GM13977 (cell line): ENCODE measurements at places on chromosomes 5 and 9.

GRCh38 chr9:113397203-113397631 is 3.9 kb downstream of the ALAD start:
- no peak for DNase-seq

- DNase-seq: no peak
Observed at GRCh38 chr5:334903-335739, 13.6 kb downstream of the AHRR start.

- no peak for DNase-seq
Observed at GRCh38 chr5:77649776-77650175, 11.3 kb upstream of the OTP start.

DNA sequence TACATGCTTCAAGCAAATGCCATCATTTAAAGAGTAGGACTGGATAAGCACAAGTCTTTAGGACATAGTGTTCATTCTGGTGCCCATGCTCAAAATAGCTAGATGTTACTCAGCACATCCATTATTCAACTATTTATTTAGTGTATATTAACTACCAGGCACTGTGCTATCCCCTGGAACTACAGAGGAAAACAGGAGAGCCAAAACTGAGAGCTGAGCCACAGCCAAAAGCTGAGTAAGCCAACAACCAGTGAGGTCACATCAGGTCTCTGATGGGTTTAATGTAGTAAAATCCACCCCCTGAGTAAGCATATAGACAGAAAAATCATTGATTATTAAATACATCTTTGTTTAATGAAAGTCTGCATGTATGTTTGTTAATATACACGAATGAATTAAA is 469.3 kb upstream of the DMAC1 start:
- DNase-seq: no peak

- DNase-seq: no peak
Observed at GRCh38 chr5:2658447-2658846, 93.0 kb downstream of the IRX2 start.

DNA sequence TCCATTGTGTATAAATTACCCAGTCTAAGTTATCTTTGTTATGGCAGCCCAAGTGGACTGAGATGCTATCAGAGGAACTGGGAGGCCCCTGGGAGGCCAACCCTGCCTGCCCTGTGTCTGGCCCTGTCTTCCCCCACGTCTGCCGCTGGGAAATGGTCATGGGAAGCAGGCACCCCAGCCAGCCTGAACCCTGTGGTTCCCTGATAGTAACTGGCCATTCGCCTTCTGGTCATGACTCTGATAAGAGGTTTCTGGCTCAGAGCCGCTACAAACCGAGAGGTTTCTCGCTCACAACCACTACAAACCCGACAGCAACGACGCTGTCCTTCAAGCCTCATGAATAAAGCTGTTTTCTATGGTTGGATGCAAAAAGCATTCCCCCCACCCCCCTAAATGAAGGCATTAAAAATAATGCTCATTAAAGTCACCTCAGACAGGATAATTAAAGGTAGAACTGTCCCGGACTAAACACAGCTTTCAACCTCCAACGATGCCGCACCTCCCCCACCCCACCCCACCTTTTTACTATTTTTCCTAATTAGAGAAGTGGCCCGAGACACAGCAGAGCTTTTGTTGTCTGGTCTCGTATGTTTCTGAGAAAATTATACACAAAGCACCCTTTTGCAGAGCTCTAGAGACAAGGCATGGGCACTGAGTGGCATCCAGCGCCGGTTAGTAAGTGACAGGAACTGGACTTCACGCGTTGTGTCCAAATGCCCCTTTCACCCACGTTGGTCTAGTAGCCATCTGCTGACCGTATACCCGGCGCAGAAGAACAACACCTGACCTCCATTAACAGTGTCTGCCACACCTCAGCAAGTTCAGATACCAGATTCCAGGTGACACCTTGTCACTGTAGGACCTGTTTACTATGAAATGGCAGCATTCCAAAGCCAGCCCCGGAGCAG is 140.8 kb downstream of the COL23A1 start:
- no peak for DNase-seq

GRCh38 chr9:13083366-13083765 is 196.1 kb downstream of the MPDZ start:
- no peak for DNase-seq

GRCh38 chr5:52063186-52063585 is 679.9 kb downstream of the ISL1 start:
- no peak for DNase-seq

GRCh38 chr5:305050-305449 is 16.5 kb upstream of the AHRR start:
- DNase-seq: no peak

DNA sequence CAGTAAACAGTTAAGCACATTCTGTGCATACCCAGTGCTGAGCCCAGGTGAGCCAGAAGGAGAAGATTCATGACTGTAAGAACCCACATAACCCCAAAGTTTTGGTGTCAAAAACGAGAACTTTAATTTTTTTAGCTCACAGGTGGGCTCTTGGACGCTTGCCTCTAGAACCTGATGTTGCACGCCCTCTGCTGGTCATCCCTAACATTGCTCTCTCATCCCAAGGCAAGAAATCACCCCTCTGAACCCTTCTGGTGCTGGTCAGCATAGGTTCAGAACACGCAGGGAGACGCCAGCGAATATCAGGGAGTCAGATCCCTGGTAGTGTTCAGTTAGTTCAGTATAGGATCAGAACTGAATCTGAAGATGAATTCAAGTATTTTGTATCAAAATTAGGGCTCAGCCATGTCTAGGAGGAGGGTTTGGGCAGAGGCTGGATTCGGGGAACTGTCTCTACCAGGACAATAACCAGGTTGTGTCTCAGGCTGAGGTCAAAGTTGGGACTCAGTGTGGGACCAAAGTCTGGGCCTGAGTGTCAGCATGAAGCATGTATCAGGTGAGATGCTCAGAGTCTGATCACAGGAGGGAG is 4.1 kb upstream of the DNAJB5 start:
- peak; percentile 45 for DNase-seq

DNA sequence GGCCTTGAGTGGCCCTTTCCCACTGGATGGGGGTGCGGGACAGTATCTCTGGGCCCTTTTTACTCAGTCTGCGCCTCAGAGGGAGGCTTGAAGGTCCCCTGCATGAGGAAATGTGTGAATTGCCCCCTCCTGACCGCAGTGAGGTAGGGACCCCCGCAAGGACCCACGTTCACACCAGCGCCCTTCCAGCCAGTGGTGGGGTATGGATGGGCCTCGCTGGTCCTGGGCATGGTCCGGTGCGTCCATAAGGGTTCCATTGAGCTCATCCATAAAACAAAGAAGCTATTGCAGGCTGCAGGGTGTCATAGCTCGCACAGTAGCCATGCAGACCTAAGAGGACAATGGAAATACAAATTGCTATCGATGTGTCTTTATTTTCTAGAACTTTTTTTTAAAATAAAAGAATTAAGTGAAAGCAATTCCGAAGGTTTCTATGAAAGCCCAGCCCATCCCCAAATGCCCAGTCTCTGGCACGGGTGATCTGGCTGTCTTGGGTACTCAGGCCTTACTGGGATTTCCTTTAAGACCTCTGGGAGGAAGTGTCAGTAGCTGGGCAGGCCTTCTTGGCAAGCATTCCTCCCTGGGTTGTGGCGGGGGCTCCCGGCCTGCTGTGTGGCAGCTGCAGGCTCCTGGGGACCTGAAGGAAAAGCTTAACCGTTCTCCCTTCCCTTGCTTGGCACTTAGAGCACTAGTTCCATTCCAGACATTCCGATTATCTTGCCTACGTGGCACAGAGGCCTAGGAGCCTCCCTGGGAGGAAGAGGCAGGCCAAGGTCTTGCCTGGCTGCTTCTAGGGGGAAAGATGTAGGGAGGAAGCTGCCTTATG is 1.5 kb upstream of the SEMA5A start:
- no peak for DNase-seq

DNA sequence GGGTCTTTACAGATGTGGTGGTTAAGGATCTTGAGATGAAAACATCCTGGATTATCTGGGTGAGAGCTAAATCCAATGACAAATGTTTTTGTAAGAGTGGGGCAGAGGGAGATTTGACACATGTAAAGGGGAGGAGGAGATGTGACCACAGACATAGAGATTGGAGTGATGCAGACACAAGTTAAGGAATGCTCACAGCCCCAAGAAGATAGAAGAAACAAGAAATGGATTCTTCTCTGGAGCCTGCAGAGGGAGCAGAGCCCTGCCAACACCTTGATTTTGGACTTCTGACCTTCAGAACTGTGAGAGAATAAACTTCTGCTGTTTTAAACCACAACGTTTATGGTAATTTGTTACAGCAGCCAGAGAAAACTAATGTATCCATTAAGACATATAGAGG is 21.7 kb downstream of the ITGA2 start:
- no peak for DNase-seq

DNA sequence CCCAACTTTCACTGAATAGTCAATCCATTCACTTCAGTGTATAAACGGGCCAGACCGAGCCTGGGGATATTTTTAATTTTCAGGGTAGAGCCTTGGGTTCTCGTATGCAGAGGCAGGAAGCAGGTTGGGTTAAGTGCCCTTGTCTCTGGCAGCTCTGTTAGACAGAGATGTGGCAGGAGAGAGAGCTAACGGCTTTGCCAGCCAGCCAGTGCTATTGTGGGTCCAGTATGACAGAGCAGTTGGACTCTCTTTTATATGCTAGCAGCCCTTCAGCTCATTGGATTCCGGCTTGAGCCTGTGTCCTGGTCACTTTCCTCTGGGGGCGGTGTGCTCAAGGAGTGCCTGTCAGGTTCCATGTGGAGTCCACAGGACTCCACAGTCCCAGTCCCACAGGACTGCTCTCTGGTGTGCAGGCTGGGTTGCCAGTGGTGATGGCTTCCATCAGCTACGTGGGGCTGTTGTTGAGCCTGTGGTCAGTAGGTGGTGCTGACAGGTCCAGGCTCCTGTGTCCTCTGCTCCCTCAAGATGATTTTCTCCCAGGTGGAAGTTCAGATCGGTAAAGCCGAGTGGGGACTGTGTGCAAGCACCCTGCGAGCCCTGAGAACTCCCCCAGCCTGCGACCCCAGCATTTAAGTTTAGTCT is 14.3 kb downstream of the CLTA start:
- no peak for DNase-seq

- no peak for DNase-seq
Observed at GRCh38 chr9:15227491-15227890, 79.5 kb downstream of the TTC39B start.

GRCh38 chr5:3595006-3595961 is at the start of gene IRX1:
IRX1 (plus strand) TSS chr5:3595832; CDS start chr5:3596106, 274 bp downstream.
- DNase-seq: peak; percentile 18

DNA sequence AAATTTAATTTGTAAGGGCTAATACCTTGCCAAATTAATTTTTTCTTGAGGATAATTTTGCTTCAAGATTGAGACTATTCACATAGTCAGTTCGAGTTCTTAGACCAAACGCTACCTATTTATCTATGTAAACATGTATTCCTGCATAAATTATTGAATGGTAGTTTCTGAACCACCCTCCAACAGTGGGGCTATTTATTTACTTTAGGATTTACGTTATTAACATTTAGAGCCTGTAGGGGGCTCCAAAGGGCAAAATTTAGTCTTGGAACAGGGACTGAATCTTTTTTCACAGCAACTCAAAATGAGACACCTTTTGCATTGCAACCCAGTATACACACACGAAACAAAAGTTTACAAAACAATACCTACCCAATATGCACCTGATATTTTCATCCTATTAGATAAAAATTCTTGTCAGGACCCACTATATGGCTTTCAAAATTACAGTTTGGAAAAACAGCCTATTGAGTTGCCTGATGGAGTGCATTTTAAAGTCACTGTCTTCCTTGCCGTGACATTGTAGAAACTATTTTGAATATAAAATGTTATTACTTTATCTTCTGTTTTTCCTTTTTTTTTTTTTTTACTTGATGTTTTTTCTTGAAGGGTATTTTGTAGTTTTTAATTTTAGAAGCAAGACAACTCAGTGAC is 47.1 kb upstream of the POU4F3 start:
- peak; percentile 51 for DNase-seq

DNA sequence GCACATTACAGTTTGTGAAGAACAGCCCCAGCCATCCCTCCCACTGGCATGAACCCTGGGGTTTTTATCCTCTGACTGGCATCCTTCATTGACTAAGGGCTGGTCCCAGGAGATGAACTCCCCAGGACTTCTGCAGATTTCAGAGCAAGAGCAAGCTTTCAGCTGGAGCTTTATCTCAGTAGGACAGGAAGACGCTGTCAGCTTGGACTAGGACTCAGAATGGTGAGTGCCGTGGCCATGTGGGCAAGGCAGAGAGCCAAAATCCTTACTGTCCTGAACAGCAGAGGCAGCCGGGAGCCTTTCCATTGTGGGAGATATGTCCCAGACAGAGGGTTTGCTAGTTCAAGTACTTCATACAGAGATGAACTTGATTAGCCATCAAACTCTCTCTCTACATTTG is 3.2 kb upstream of the ACOT12 start:
- no peak for DNase-seq

GRCh38 chr5:35087991-35088390 is 40.2 kb upstream of the AGXT2 start:
- DNase-seq: no peak

DNA sequence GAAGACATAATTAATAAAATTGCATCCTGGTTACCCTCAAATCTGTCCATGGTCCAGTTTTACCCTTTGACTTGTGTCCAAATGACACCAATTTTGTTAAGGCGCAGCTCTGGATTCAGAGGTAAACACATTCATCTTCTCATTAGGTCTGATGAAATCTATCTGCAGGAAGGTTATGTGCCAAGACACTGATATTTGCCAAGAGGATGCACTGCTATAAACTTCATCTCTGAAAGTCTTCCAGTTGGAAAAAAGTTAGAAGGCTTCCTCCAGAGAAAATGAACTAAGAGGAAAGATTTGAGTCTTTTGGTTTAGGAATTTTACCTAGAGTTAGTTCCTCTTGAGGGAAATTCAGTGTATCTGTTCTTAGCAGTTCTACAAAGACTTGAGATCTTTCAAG is 717.8 kb downstream of the DTWD2 start:
- no peak for DNase-seq

- no peak for DNase-seq
Observed at GRCh38 chr5:74895906-74896305, 29.7 kb upstream of the FAM169A start.
